Left ventricle myocardium superior (tissue), 1 donor: ENCODE measurements at places on chromosomes 2 and 18. TPM values are rescaled to one million over a fixed set of nuclear protein-coding genes. Genes with fewer than 3 reads are reported as not detected.

Gene INHBB
- 2.8 TPM for total RNA-seq

Gene DSG4
- total RNA-seq, result not detected

Gene DQX1
- total RNA-seq, result not detected

Gene RAMP1
- total RNA-seq, result 151 TPM

Gene ASB1
- total RNA-seq, result 60.2 TPM

DNA sequence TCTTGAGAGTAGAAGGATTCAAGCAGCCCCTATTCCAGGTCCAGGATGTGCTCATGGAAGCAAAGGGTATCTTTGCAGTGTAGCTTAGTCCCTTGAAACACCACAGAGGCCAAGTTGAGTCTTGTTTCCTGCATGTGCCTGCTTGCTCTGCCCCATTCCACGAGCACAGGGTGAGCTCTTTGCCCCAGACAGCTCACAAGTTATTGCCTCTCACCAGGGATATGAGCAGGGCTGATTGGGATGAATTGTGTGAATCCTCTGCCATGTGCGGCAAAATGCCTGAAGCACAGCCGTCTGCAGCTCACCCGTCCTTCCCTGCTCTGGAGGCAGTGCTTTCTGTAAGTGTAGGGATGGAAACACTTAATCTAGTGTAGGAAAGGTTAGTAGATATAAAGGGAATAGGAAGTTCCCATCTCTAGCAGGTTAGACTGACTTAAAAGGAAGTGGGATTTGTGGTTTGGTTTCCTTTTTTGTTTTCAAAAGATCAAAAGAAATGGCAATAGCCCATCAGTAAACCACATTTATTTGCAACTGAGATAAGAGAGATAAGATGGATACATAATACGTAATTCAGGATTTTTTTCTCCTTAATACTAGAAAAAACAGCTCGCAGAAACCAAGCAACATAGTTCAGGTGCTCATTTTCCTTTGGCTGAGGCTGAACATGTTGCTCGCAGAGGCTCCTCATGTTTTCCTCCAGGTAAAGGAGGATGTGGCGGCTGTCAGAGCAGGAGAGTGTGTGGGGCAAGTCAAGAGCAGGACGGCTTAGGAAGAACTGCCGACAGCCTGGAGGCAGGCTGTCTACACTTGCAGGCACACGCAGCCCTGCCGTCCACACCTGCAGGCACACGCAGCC, 41.4 kb downstream of the TMEM182 start:
- no peak for DNase-seq

GRCh38 chr2:173146590-173146989, 70.9 kb downstream of the MAP3K20 start:
- DNase-seq, result no peak

GRCh38 chr2:129936334-129936934, 43.0 kb upstream of the RAB6C start:
- no peak for DNase-seq

DNA sequence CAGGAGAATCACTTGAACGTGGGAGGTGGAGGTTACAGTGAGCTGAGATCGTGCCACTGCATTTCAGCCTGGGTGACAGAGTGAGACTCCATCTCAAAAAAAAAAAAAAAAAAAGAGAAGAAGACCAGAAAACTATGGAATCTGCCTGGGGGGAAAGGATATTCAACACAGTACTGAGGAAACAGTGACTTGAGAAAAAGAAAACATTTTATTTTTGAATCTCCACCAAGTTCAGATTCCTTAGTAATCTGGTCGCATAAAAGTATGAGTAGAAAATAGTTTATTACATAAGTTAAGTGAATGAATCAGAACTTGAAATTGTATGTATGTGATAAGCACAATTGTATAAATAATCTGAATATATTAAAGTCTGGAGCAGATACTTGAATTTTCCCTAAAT, 13.0 kb upstream of the HAT1 start:
- no peak for DNase-seq

- no peak for DNase-seq
Measured at GRCh38 chr2:117222809-117223208, 591.7 kb upstream of the DDX18 start.

DNA sequence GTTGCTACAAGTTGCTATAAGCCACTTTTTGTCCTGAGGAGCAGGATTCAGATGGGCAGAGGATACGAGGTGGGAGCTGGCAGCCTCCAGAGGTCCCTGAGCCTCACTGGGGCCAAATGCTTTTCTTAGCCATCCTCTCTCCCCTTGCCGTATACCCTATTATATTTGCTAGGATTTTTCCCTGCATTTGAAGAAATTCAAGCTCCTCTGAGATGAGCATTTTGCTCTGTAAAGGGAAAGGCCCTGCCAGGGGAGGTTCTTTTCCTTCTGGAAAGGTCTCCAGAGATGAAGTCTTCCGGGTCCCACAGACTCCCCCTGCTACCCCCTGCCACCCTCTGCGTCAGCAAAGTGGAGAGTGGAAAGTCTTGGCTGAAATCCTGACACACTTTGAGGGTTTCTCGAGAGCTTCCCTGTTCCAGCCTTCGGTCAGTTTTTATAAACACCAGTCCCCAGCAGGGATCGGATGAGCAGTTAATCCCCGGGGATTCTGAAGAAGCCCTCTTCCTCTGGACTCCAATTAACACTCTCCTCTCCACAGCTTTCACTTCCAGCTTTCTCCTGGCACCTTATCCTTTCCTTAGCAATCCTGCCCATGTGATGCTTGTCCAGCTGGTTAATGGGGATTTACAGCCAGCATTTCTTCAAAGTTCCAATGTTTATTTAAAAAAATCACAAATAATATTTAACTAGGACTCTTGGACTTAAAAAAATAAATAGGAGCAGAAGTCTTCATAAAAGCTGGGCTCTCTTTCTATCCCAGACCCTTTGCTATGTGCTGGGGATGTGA, 13.1 kb downstream of the CYRIA start:
- DNase-seq, result no peak

DNA sequence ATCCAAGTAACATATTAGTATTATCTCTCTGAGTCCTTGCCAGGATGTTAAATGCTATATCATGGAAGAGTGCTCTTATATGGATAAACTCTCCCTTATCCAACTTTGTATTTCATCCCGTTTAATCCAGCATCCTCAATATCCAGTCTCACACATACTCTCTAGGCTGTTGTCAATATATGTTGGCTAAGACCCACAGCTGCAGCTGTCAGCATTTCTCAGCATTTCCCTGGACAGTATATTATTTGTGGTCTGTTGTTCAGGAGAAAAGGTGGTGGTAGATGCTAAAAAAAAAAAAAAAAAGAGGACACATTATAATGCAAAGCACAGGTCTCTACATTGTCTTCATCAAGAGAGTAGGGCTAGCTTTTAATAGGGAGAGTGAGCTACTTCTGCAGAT, 1368.0 kb upstream of the ZEB2 start:
- no peak for DNase-seq

GRCh38 chr2:226999661-227000060, 163.8 kb downstream of the RHBDD1 start:
- no peak for DNase-seq

DNA sequence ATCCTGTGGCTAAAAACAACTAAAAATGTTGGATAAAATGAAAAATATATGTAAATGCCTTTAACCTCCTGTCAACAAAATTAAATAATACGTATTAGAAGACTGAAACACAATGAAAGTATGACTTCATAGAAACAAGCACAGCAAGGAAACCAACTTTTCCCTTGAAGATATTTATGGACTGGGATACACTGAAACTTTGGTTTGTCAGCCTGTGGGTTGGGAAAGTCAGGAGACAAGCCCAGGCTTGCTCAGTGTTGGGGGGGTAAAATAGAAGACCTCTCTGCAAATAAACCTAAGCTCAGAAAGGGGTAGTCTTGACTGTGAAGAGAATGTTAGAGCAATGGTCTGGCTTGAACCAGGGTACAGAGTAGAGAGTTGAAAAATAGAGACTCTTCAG, 454.5 kb downstream of the FBXO15 start:
- DNase-seq, result no peak

DNA sequence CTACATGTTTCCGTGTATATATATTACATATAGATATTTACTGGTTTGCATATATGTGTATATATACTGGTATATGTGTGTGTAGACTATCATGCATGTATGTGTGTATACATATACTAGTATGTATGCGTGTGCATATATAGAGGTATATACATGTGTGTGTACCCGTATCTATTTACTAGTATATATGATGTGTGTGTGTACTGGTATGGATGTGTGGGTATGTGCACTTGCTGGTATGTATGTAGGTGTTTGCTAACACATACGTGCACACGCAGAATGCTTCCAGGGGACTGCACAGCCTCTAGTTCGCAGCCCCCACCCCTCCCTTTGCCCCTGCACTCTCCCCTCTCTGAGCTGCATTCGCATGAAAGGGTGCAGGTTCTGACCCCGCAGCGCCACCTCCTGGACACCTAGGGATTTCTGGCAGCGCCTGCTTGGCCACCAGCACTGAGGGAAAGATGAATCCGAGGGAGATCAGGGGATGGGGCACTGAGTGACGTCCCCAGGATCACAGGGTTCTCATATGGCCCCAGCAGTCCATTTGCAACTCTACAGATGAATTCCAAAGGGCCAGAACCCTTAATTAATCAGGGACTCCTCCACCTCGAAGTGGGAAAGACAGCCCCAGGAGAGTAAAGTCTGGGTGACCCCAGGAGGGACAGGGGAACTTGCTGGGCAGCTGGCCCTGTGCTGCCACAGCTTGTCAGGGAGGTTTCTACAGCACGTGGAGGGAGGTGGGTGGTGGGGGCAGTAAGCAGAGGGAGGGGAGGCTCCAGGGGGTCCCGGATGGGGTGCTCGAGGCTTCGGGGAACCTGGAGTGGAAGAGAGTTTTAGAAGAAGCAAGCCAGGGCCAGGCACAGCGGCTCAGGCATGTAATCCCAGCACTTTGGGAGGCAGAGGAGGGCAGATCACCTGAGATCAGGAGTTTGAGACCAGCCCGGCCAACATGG, 66.8 kb upstream of the ASAP2 start:
- peak; percentile 85 for DNase-seq

DNA sequence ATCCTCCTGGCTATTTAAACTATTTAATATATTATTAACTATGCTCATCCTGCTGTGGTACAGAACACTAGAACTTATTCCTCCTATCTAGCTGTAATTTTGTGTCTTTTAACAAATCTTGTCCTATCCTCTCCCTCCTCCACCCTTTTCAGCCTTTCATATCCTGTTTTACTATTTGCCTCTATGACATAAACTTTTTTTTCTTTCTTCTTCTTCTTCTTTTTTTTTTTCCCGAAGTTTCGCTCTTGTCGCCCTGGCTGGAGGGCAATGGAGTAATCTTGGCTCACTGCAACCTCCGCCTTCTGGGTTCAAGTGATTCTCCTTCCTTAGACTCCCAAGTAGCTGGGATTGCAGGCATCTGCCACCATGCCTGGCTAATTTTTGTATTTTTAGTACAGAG, 201.5 kb downstream of the LPIN1 start:
- no peak for DNase-seq

GRCh38 chr2:27810455-27810854, 38.9 kb downstream of the MRPL33 start:
- DNase-seq, result no peak

DNA sequence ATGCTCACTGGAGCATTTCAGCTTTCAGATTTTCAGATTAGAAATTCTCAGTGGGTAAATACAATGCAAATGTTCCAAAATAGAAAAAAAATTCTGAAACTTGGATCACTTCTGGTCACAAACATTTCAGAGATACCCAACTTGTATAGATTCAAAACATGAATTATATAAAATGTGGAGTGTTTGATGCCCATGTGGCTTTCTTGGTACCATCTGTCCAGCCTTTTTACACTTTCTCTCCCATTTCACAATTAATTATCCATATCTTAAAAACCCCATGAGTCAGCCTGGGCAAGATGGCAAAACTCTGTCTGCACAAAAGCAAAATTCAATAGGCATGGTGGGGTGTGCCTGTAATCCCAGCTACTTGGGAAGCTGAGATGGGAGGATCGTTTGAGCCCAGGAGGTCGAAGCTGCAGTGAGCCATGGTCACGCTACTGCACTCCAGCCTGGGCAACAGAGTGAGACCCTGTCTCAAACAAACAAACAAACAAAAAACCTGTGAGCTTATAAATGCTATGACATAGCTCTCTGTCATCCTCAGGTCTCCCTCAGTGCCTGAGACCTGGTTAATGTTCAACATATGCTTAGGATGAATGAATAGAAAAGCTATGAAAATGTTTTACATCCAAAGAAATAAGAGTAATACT, 146.3 kb upstream of the TTC39C start:
- no peak for DNase-seq

DNA sequence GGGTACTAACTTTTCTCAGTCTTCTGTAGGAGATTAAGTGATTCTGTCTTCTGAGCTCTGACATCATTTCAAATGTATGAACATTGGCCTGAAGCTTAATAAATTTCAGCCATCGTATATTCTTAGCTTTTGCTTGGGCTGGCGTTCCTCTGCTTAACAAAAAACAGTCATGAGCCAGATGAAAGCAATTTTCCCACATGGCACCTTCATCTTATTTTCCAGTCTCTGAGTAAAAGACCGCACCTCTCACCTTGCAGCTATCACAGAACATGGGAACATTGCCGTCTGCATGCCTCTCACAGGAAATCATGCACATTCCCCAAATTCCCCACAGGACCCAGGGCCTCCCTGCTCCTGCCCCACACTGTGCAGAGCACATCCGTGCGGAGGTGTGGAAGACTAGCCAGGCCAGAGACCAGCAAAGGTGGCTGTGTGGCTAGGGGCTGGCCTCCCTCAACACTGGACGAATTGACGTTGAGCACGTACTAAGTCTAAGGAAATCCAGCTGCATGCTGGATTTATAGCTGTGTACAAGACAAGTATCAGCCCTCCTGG, 531.8 kb upstream of the ID2 start:
- DNase-seq, result no peak

- no peak for DNase-seq
Measured at GRCh38 chr18:1452821-1453220, 548.1 kb downstream of the ADCYAP1 start.

- DNase-seq, result no peak
Measured at GRCh38 chr2:178225006-178225805, 30.9 kb downstream of the OSBPL6 start.

DNA sequence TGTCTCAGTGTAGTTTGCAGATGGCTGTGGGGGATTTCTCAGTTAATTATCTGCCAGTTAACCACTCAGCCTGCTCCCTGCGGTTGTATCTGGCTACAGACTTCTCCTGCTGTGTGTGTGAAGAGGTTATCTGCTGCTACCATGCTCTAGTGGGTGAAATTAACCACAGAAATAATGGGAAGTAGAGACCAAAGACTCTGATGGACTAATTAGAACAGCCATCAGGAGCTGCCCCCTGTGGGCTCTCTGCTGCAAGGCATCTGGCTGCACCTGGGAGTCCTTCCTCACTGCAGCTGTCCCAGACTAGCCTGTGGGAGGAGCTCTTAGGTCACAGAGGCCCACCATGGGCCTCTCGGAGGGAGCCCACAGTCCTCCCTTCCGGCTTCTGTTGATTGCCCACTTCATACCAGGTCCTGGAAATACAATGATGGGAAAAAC, 66.6 kb downstream of the CTIF start:
- no peak for DNase-seq
